Left ventricle myocardium inferior (tissue), 1 donor: ENCODE measurements at places on chromosomes 7 and 10. TPM values are rescaled to one million over a fixed set of nuclear protein-coding genes. Genes with fewer than 3 reads are reported as not detected.

Gene C7orf33
- not detected for total RNA-seq

Gene GBX1
- total RNA-seq: 1.9 TPM

Gene ZNF117
- total RNA-seq: 3.2 TPM

DNA sequence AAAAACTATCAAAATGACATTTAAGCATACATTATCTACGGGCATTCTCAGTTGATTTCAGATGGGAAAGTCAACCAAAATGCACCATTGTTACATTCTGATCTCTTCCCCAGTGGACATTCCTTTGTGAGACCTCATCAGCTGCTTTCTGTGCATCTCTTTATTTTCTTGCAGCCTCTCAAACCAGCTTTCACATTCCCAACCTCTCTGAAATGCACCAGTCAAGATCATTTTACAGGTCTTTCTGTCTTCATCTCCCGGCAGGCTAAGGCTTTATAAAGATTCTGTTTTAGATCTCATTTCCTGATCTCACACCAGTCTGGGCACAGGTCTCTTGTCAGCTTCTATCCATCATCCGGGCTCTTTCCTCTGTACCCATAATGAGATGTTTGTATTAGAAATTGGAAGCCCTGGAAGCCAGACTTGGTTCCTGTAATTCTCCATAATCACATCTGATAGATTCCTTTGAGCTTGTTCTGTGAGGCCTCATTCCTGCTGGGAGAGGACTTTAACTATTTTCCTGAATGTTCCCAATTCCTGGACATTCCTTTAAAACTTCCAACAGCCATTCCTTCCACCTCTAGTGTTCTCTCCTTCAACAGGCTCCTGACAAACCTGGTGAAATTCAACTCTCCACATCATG is 44.3 kb upstream of the ARL4A start:
- no peaks in the 10 kb centered on the region for H3K36me3 ChIP-seq
- H3K4me3 ChIP-seq: no peak overlapping the region

GRCh38 chr10:28254290-28254985 is 48.4 kb downstream of the MPP7 start:
- no peak overlapping the region for H3K27ac ChIP-seq
- no peaks in the 10 kb centered on the region for H3K27me3 ChIP-seq
- no peak for DNase-seq
- peaks cover 19% of the 10 kb centered on the region for H3K4me1 ChIP-seq

DNA sequence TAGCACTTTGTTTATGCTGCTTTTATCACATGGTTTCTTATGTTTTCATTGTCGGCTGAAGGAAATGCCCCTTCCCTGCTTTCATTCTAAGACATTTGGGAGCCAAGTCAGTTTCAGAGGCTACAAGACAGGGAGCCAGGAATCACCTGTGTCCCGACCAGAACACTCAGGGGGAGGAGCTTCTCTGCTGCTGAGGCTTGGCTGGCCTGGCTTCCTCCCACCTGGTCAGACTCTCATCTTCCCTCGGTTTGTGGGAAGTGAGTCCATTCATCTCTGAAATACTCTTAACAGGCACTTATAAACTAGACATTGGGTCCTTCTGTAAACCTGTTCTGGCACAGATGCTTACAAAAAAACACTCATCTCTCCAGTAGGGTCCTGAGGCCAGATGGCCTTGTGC is 19.6 kb upstream of the GOLGA7B start:
- no peak overlapping the region for H3K27ac ChIP-seq
- peaks cover 52% of the 10 kb centered on the region for H3K27me3 ChIP-seq
- H3K4me3 ChIP-seq: no peak overlapping the region
- H3K36me3 ChIP-seq: no peaks in the 10 kb centered on the region

Gene WEE2
- total RNA-seq: not detected

DNA sequence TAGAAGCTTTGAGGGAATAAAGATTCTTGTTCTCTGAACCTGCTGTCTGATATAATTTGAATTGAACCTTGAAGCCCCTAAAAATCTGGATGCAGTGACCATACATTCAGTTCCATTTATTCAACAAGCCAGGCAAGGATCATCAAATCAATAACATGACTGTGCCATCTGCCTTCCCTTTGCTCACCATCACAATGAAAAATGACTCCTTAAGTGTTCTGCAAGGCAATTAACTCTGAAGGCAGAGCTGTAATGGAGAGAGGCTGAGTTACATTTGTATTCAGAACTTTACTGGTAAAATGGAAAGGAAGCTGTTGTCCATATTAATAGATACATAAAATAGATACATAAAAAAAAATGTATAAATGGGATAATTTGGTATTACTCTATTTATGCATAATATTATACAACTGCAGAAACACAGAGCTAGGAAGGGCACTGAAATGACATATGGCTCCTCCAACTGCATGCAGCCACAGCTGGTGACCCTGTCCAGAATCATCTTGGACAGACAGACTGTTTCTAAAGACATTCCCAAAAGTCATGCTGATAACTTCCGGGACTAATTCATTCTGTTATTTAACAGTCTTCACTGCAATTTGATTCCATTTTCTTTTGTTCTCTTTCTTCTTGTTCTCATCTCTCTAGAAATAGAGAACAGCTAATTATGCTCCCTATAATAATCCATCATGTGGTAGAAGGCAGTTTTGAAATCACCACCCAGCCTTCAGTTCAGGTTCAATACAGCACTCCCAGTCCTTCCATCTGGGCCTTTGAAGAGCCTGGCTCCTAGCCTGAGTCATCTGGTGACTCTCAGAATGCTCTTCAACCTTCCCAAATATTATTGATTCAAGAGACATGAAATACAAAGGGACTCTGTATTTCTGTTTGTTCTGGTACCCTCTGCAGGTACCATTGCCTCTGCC is 412.6 kb downstream of the GFRA1 start:
- no peaks in the 10 kb centered on the region for H3K27me3 ChIP-seq
- no peaks in the 10 kb centered on the region for H3K4me1 ChIP-seq
- no peak overlapping the region for H3K4me3 ChIP-seq
- H3K27ac ChIP-seq: no peak overlapping the region
